ENCODE measurements at places on chromosomes 6 and 20.

GRCh38 chr20:478949-479429, 16.7 kb upstream of the TBC1D20 start:
- DNase-seq, result no peak

DNA sequence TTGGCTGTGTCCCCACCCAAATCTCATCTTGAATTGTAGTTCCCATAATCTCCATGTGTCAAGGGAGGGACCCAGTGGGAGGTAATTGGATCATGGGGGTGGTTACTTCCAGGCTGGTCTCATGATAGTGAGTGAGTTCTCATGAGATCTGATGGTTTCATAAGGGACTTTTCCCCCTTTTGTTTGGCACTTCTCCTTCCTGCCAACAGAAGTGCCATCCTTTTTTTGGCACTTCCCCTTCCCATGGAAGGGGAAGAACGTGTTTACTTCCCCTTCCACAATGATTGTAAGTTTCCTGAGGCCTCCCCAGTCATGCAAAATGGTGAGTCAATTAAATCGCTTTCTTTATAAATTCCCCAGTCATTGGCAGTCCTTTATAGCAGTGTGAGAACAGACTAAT, 18.0 kb upstream of the PI3 start:
- DNase-seq, result no peak

GRCh38 chr6:113146878-113147277, 710.3 kb upstream of the MARCKS start:
- DNase-seq, result no peak

GRCh38 chr6:158410784-158411183, 98.5 kb downstream of the TULP4 start:
- DNase-seq, result no peak
